ENCODE measurements at places on chromosomes 12 and 14.
A peak's percentile ranks its signal among the peaks of the same experiment; 100 is the strongest.

DNA sequence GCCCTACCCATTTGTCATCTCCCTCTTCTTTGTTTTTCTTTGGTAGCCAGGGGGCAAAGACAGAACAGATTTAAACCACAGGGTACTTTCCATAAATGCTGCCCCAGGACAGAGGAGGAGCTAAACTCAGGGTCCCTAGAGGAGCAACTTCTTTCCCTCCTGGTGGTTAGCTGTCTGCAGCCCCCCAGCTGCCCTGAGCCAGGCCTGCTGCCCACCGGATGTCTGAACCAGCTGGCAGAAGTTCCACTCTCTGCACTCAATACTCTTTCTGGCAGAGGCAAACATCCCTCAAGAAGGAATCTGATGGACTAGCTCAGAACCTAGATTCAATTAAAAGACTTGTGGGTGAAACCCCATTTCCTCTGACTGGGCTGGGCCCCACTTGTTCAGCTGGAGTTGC is 10.7 kb downstream of the VDR start:
- no peak for DNase-seq

- no peak for DNase-seq
Measured at GRCh38 chr14:25406818-25407217, 356.9 kb upstream of the STXBP6 start.

GRCh38 chr14:72401632-72402376 is 469.6 kb downstream of the RGS6 start:
- DNase-seq, result no peak

DNA sequence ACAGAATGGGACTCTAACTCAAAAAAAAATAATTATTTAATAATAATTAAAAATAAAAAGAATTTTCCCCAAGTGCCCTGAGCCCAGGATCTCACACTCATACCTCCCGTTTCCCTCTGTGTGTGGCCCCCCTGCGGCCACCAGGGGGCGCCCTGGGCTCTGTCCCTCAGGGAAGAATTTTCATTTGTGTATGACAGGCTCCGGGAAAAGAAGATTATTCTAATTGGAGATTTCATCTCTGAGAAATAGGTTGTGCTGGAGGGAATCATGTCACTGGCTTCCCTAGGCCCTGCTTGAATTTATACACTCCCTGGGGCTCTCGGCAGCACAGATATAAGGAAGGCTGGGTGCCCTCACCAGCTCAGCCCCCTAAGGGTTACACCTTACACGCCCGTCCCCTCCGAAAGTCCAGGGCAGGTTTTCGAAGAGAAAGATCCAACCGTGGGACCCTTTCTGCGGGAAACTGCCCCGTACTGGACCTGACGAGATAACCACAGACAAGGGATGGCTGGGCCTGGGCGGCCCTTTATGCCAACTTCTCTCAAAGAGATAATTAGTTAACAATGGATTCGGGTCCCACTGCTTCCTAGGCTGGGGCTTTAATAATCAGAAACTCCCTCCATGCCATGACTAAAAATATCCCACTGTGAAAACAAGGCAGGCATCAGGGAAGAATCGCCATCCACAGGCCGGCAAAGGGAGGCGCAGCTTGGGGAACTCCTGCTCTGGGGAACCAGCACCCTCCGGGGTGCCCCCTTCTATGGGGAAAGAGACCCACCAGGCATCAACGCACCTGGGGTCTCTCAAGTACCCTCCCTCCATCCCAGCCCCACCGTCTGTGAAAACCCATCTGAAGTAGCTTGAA is 80.7 kb downstream of the KDM2B start:
- DNase-seq, result peak; percentile 80

- no peak for DNase-seq
Measured at GRCh38 chr12:90333939-90334338, 621.0 kb downstream of the CCER1 start.

DNA sequence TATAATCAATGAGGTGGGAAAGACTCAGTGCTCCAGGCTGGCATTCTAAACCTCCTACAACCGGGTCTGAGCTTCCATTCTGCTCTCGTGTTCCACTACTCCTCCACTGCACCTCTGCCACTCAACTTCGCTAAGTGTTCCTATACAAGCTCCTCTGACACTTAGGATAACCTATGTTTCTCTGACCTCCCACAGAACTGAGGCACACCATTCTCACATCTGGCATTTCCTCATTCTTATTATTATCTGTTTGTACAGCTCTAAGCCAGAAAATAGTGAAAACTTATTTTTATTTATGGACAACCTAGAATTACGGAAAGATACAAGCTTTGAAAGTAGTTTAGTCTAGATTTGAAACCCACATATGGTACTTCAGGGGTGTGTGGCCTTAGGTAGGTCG is 127.0 kb downstream of the MED13L start:
- DNase-seq, result no peak

GRCh38 chr12:68482660-68483059 is 128.0 kb upstream of the RAP1B start:
- DNase-seq, result no peak

DNA sequence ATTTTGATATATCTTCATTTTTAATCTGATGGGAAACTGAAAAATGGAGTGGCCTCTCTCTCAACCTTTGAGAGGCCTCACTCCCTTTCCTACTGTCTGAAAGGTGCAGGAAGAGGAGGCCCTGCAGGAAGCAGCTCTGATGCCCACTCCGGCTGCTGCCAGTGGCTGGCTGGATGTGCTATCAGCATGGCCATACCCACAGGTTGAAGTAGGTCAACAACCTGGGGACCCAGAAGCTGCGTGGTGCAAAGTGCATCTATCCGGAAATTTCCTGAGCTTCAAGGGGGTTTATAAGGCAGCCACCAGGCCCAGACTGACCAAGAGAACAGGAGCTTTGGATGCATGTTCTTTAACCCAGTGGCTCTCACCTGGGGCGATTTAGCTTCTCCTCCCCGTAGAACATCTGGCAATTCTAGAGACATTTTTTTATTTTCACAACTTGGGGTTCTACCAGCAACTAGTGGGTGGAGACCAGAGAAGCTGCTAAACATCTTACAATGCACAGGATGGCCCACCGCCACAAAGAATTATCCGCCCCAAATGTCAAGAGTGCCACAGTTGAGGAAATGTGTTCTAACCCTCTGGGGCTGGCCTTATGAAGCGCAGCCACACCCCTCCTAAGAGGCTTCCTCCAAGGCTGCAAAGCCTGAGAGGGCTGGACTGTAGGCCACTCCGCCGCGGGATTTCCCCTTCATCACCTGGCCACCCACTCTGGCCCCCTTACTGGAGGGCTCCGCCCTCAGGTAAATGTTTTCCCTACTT is 8.2 kb upstream of the BATF start:
- DNase-seq, result no peak

DNA sequence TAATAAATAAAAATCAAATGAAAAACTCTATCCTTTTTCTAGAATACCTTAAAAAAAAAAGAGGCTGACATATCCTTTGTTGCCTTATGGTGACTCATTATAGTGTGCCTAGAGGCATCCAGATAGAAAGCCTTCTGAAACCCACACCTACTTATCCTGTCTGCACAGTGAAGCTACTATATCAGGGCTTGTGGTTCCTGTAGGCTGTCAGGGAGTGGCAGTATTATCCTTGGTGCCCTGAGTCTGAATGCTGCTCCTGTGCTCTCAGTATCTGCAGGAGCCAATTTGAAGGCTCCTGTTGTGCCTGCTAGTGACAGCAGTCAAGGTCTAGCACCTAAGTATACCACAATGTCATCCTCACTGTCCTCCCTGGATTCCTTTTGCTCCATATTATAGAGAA is 168.4 kb upstream of the AVPR1A start:
- DNase-seq, result no peak

DNA sequence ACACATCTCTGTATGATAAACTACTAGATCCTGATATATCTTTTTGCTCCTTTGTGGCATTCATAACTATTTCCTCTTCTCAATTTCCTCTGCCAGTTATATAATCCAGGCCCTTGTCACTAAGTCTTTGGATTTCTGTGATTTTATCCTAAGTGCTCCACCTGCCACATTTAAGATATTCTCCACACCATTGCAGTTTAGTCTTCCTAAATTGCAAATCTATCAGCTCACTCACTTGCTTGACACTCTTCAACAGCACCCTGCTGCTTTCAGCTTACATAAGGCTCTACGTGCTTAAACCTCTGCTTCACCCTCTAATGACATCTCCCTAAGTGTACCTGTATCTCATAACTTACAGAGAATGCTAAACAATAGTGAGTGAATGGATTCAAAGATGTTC is 1032.2 kb upstream of the SEL1L start:
- no peak for DNase-seq

- DNase-seq, result no peak
Measured at GRCh38 chr12:43789941-43790340, 16.2 kb downstream of the TWF1 start.

DNA sequence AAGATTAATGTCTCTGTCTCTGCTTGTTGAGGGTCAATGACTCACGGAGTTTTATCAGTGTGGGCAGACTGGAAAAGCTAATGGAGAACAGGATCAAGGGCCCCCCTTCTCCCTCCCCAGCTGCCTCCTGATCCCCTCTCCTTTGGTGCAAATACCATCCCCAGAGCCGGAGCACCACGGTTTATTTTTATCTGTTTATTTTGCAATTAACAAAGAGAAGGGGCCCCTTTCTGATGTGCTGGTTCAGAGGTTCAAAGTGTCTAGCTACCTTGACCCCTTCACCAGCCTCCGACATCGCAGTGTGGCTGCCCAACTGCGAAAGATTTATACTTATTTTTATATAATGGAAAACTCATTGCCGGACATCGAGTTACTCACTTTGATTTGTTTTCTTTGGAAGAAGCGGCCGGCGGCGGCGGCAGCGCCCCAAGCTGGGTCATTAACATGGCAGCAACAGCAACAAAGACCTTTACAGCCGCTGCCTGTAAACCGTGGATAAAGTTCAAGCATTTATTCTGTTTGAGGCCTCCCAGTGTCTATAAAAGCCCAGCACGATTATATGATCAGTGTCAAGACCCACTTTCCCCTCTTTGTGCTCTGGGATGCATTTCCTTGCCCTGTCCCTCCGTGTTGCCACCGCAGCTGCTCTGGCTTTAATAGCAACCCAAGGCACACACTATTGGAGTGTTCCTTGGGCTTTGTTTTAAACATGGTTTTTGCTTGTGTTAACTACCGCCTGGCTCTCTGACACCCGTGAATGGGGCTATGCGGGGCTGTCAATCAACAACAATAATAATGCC is 47.4 kb upstream of the PARP11 start:
- no peak for DNase-seq

DNA sequence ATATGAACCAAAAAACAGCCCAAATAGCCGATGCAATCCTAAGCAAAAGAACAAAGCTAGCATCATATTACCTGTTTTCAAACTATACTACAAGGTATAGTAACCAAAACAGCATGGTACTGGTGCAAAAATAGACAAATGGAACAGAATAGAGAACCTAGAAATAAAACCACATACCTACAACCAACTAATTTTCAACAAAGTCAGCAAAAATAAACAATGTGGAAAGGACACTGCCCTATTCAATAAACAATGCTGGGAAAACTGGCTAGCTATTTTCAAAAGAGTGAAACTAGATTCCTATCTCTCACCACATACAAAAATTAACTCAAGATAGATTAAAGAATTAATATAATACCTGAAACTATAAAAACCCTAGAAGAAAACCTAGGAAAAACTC is 17.8 kb upstream of the STAB2 start:
- no peak for DNase-seq

GRCh38 chr14:56008150-56008549 is 110.1 kb upstream of the PELI2 start:
- DNase-seq, result no peak

DNA sequence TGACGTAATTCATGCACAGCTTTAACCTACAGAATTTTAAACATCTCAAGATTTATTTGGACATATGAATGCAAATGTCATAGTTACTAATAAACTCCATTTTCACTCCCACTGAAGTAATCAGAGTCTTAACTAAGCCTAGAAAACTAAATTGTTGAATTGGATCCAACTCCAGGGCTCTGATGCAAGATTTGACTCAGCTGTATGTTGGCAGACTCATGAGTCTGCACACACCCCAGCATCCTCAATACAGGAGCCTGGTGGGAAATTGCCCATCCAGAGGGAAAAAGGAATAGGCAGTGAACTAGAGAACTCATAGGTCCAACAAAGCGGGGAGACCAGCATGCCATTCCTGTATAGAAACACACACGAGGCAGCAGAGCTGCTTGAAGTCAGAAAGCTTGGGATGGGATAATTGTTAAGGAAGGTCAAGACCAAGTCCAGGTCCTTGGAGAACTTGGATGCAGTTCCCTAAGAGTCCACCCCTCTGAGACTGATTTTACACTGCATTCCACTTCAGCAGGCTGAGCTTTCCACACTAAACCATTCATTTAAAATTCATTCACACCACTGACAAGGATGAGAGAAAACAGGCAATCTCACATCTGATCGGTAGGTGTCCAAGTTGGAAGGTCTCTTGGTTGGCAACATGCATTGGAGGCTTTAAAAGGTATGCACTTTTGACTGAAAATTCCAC is 14.4 kb downstream of the TMTC1 start:
- DNase-seq, result no peak
